ENCODE measurements at places on chromosomes 12 and 14. TPM values are rescaled to one million over a fixed set of nuclear protein-coding genes. Genes with fewer than 3 reads are reported as not detected.

DNA sequence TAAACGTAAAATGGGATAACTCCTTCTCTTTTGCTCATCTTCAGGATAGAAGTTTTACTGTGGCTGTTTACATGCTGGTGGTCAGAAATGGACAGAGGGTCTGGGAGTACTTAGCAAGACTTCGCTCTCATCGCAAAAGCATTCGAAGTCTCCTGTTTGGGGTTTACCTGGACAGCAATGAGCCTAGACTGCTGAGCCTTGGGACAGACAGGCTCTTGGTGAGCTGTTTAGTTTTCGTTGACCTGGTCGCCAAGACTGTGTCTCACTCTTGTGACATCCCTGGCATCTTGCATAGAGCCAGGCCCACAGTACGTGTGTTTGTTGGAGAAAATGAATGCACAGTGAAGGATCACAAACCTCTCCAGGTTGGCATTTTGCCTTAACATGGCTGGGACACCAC is 42.1 kb downstream of the CFAP251 start:
- no peak for DNase-seq
- peaks cover 15% of the 10 kb centered on the region for H3K4me1 ChIP-seq
- no peaks in the 10 kb centered on the region for H3K36me3 ChIP-seq
- H3K27me3 ChIP-seq, result no peaks in the 10 kb centered on the region

DNA sequence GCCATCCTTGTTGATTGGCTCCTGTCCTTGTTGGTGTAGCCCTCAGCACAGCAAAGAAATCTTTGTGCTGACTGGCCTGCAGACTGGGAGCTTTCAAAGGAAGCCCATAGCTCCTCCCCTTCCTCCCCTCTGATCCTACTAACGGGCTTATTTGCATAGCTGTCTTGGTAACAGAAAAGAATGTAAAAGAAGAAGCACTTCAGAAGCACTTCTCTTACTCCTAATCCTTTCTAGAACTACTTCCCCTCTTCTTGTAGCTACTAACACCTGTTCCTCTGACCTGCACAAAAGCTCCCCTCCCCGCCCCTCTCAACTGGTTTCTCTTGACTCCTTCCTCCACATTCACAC is 14.3 kb upstream of the RIC8B start:
- H3K27me3 ChIP-seq, result 0 out of 2 replicates have a peak, but pooled peaks cover 8% of the 10 kb centered on the region
- no peak overlapping the region for H3K27ac ChIP-seq
- no peaks in the 10 kb centered on the region for H3K36me3 ChIP-seq

GRCh38 chr12:49703647-49704137 is 3.5 kb downstream of the FMNL3 start:
- peaks cover 10% of the 10 kb centered on the region for H3K4me1 ChIP-seq
- no peak overlapping the region for H3K27ac ChIP-seq
- DNase-seq, result no peak
- H3K27me3 ChIP-seq, result no peaks in the 10 kb centered on the region

DNA sequence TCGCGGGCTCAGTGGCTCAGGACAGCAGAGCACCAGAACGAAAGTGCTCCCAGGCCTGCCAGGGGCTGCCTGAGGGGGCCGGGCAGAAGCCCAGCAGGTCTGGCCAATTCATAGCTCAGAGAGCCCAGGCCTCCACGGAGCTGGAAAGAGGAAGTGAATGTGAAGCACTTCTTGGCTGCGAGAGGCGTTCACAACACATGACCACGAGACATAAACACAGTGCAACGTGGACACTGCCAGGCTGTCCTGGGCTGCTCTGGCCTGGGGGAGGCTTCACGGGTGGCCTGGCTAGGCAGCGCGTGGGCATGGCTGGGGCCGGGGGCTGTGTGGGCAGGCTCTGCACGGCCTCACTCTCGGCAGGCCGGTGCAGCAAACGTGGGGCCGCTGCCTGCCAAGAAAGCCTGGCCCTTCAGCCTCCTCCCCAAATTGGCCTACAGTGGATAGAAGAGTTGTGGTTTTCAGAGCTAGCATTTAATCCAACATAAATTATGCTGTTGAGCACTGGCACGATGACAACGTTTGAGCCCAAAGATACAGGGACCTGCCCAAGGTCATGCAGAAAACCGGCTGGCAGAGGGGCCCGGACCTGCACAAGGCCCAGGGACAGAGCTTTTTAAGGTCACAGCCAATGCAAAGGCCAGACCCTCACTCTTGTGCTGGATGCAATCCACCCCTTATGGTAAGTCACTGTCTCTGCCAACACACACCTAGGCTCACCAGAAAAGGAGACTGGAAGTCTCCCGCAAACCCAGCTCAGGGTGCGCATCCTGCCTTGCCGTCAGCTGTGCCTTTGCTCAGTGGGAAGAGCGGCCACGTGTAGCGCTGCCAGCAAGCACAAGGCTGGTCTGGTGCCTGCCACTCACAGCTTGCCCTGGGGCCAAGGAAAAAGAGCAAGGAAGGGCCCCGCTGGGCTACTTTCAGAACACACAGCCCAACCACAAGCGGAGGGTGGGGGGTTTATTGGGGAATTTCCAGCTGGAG is 8.6 kb downstream of the SLC25A29 start:
- no peaks in the 10 kb centered on the region for H3K27me3 ChIP-seq
- H3K36me3 ChIP-seq, result no peaks in the 10 kb centered on the region
- H3K27ac ChIP-seq, result no peak overlapping the region
- no peaks in the 10 kb centered on the region for H3K4me1 ChIP-seq

GRCh38 chr12:102824218-102824835 is 92.7 kb downstream of the PAH start:
- no peaks in the 10 kb centered on the region for H3K36me3 ChIP-seq
- no peak overlapping the region for H3K4me3 ChIP-seq
- H3K4me1 ChIP-seq, result no peaks in the 10 kb centered on the region
- H3K27me3 ChIP-seq, result peaks cover 17% of the 10 kb centered on the region
- no peak overlapping the region for H3K27ac ChIP-seq

DNA sequence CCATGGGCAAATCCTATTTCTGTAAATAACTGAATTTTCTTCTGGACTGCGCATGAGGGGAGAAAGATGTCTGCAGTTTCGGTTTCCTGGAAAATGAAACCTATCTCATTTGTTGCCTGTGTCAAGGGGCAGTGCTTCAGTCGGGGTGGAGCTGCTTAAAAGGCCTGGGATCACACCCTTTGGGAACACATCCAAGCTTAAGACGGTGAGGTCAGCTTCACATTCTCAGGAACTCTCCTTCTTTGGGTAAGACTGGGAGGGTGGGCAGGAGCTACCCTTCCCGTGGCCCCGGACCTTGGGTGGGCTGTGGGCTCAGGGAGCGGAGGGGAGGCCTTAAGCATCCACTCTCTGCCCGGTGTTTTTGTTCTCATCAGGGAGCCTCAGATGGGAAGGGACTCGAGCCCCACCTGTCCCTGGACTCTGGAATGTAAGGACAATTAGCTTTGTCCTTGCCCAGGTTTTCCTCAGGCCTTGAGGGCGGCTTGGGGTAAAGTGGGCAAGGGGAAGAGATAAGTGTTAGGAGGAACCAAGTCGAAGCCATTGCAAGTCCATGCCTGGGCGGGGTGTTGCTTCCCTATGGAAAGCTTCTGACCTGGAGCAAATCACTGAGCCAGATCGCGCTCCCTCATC is at the start of gene IFI27:
TSS of gene IFI27 (plus strand) at position 185 of the 630 bp plus-strand sequence.
- no peaks in the 10 kb centered on the region for H3K4me1 ChIP-seq
- H3K36me3 ChIP-seq, result no peaks in the 10 kb centered on the region
- no peak within 1 kb of the TSS for H3K27ac ChIP-seq
- H3K27me3 ChIP-seq, result no peaks in the 10 kb centered on the region
- no peak within 1 kb of the TSS for H3K4me3 ChIP-seq

DNA sequence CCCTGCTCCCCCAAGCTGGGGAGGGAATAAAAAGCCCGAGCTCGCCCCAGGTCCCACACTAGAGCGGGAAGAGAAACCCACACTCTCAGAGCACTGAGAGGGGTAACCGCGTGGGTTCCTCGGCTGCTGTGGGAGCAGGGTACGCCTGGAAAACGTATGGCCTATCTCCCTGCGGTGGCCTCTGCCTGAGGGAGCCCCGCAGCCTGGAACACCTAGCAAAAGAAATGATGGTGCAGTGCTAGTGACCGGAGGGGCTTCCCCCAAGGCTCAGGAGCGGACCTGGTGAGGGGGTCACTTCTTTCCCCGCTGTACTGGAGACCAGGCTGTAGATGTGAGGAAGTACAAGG is 2.5 kb upstream of the OR4N2 start:
- no peaks in the 10 kb centered on the region for H3K4me1 ChIP-seq
- no peaks in the 10 kb centered on the region for H3K36me3 ChIP-seq
- no peak for DNase-seq
- H3K27ac ChIP-seq, result no peak overlapping the region
- no peak overlapping the region for H3K4me3 ChIP-seq

DNA sequence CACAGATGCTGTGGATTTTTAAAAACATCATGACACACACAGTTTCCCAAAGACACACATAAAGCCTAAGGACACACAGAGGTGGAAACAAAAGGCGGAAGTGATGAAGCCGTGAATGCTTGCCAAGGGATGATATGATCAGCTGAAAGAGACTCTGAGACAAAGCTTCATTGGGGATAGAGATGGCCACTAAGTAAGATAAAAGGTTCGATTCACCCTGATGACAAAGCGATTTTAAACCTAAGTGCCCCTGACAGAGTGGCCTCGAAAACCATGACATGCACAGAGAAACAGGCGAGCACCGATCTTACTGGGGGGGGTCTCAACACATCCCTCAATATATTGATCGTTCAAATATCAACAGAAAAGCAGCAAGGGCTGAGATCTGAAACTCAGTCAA is 20.3 kb upstream of the EIF5 start:
- no peak overlapping the region for H3K4me3 ChIP-seq
- H3K27me3 ChIP-seq, result no peaks in the 10 kb centered on the region
- DNase-seq, result peak; percentile 62
- no peaks in the 10 kb centered on the region for H3K36me3 ChIP-seq

GRCh38 chr14:102916347-102917055 is 6.0 kb upstream of the AMN start:
- no peak overlapping the region for H3K4me3 ChIP-seq
- DNase-seq, result no peak
- H3K4me1 ChIP-seq, result no peaks in the 10 kb centered on the region
- no peaks in the 10 kb centered on the region for H3K36me3 ChIP-seq

DNA sequence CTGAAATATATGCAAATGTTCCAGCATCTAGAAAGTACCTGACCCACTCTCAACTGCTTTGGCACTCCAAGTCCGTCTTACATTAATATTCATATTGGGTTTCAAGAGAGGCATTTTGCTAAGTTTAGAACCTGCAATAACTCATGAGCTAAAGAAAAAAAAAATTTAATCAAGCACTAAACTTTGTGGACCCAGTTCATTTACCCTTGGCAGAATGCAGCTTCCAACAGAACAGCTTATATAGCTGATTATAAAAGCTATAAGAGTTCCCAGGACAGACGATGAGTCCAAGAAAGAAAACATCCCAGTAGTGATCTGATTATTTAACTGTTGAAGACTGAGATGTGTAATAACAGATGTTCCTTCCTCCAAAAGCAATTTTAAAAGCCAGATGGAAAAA is 592.0 kb downstream of the KCNH5 start:
- H3K4me1 ChIP-seq, result no peaks in the 10 kb centered on the region
- no peak overlapping the region for H3K4me3 ChIP-seq
- no peak overlapping the region for H3K27ac ChIP-seq
- H3K27me3 ChIP-seq, result peaks cover 33% of the 10 kb centered on the region

DNA sequence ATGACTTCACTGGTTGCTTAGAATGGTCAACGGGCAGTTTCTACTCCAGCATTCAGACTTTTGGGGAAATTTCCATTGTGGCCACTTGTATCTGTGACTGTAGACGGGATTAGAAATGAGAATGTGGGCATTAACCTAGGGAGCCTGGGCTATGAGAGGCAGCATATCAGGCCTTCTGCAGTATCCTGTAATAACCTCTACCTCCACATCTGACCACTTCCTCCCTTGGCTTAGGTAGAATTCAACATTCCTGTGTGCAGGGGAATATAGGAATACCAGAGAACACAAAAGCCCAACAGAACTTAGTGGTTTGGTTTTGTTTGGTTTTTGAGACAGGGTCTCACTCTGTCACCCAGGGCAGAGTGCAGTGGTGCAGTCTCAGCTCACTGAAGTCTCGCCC is 76.4 kb upstream of the HOXC13 start:
- no peaks in the 10 kb centered on the region for H3K36me3 ChIP-seq
- H3K27ac ChIP-seq, result no peak overlapping the region
- H3K4me3 ChIP-seq, result no peak overlapping the region
- H3K27me3 ChIP-seq, result no peaks in the 10 kb centered on the region

GRCh38 chr12:111529424-111530368 is 69.4 kb downstream of the ATXN2 start:
- peaks cover 6% of the 10 kb centered on the region for H3K36me3 ChIP-seq
- peak; percentile 71 for DNase-seq
- no peak overlapping the region for H3K27ac ChIP-seq
- no peaks in the 10 kb centered on the region for H3K4me1 ChIP-seq
- no peaks in the 10 kb centered on the region for H3K27me3 ChIP-seq
- no peak overlapping the region for H3K4me3 ChIP-seq

DNA sequence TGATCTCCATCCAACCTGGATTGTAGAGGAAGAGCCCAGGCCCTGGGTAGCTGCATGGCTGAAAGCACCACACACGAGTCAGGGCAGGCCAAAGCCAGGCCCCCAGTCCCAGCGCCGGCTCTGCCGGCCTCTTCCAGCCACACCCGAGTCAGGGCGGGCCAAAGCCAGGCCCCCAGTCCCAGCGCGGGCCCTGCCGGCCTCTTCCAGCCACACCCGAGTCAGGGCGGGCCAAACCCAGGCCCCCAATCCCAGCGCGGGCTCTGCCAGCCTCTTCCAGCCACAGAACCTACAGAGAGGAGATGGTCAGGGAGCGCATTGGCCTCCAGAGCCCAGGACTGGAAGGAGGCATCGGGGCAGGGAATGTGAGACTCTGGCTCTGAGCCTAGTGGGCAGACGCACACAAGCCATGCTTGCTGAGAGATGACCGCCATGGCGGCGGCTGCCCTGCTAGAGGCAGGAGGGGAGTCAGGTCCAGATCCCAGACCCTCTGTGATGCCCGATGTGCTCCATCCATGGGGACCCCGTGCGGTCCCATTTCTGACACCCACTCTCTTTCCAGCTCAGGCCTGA is 30.2 kb downstream of the BEGAIN start:
- H3K27ac ChIP-seq, result no peak overlapping the region
- no peaks in the 10 kb centered on the region for H3K27me3 ChIP-seq
- H3K36me3 ChIP-seq, result no peaks in the 10 kb centered on the region
- no peak overlapping the region for H3K4me3 ChIP-seq
- no peaks in the 10 kb centered on the region for H3K4me1 ChIP-seq

GRCh38 chr12:73973486-73973885 is 564.1 kb upstream of the ATXN7L3B start:
- H3K4me1 ChIP-seq, result no peaks in the 10 kb centered on the region
- no peak for DNase-seq
- no peaks in the 10 kb centered on the region for H3K27me3 ChIP-seq

KRT86 gene
- 1.2 TPM for total RNA-seq

C14orf39 gene
- total RNA-seq, result 0.17 TPM

FMNL3 gene
- 6.2 TPM for total RNA-seq

KRT84 gene
- total RNA-seq, result not detected

All from PC-3 (cell line).